ENCODE measurements at places on chromosomes 3 and 15.
A peak's percentile ranks its signal among the peaks of the same experiment; 100 is the strongest.

- DNase-seq, result no peak
Observed at GRCh38 chr3:151635905-151636304, 97.8 kb upstream of the AADACL2 start.

DNA sequence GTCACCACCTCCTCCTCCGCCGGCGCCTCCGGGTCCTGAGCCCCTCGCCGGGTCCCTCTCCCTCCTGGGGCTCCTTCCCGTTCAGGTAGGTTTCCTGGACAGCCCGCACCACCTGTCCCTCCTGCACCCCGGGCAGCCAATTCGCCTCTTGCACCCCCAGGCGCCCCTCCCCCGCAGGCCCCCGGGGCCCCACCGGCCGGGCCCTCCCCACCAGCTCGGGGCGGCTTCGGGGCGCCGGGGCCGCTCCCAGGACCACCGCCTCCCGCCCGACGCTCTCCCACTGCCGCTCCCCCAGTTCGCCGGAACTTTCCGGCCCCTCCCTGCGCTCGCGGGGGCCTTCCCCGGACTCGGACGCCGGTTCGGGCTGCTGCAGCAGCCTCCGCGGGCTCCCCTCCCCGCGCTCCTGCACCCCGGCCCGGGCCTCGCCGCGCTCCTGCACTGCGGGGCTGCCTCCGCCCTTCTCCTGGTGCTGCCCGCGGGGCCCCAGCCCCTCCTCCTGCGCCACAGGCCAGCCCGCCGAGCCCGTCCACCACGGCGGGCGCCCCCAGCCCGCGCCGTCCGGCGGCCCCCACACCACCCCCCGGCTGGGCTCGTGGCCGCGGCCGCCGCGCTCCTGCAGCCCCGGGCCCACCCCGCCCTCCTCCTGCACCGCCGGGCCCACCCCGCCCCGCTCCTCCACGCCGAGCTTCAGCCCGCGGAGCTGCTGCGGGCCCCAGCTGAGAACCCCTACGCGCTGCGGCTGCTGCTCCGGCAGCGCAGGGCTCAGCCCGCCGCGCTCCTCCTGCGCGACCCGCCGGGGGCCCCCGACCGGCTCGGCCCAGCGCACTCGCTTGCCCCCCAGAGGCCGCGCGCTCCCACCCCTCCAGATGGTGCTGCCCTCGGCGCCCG is 587 bp upstream of the TNK2 start:
- DNase-seq, result no peak

DNA sequence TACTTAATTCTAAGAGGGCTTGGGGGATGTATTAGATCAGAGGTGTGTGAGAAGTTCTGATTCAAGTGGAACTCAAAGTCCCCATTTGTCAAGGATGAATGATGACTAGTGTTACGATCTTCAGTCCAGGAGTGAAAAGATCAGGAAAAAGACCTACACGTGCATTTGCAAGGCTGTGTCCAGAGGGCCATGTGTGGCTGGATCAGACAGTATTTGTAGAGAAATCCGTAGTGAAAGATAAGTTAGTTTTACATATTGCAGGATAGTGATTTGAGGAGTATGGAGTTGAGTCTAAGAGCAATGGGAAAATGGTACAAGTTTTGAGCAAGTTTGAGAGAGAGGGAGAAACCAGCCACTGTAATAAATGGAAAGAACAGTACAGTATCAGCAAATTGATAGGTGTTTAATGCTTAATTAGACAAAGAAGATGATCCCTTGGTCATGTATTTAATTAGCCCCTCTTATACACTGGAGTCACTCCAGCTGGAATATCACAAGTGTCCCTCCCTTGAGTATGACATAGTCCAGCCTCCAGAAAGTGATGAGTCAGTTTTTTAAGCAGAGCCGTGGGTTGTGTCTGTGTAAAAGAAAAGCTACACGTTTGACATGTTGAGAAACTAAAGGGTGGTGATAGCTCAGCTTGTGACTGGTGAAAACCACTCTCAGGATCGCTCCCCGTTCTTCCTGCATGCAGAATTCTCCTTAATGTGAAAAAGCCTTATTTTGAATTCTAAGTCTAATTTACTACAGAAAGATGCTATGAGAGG is 348.8 kb downstream of the ROBO1 start:
- no peak for DNase-seq

- no peak for DNase-seq
Observed at GRCh38 chr3:158094235-158095110, 11.7 kb downstream of the SHOX2 start.

GRCh38 chr3:46662771-46663551 is 30.5 kb downstream of the ALS2CL start:
- peak; percentile 19 for DNase-seq

DNA sequence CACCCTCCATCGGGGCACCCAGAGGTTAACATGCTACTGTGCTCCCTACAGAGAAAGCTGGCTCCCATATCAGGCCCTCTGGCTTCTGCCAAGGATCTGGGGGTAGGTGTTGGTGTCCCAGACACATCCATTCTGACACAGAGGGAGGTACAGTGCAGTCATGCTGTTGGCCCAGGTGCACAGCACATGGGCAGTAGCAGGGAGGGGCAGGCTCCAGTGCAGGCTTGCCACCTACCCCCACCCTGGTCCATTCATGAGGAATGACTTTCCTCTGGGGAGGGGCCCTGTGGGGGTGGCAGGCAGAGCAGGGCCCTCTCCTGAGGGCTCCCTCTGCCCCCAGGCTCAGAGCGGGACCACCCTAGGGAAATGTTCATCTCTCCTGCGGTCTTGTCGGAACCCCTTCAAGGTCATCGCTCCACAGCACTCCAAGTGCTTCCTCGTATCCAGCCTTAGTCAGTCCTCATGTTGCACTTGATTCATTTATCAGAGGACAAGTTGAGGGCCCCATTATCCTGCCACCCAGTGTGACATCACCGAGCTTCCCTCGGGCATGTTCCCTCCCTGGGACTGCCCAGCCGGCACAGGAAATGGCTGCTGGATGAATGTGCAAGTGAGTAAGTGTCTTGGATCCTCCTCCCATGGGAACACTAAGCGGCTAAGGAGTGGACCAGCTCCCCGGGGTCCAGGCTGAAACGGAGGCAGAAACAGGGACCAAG is 10.0 kb downstream of the DUSP7 start:
- DNase-seq, result peak; percentile 95

DNA sequence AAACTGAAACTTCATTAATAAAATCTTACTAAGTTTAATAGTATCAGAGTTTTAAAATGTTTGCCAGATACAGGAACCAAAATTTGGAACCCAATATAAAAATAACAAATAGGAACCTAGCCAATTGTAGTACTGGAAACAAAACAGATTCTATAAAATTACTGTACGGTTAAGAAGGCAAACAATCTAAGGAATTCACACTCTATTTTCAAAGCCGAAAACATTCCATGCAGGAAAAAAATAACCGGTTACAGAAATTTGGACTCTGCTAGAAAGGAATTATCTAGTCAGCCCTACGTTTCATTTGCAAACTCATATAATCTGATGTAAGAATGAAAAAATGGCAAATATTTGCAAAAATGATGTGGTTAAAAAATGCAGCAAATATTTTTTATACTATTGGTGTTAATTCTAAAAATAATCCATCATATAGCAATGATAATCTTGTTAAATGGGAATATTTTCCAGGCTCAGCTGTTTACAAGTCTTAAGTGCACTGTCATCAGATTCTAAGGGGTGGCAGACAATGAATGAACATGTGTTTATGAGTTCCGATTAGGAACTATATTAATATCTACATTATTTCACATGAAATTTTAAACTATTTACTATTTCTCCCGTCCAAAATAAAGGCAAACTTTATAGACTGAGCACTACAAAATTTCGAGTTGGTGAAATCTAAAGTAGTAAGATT is 58.1 kb downstream of the DCBLD2 start:
- no peak for DNase-seq

DNA sequence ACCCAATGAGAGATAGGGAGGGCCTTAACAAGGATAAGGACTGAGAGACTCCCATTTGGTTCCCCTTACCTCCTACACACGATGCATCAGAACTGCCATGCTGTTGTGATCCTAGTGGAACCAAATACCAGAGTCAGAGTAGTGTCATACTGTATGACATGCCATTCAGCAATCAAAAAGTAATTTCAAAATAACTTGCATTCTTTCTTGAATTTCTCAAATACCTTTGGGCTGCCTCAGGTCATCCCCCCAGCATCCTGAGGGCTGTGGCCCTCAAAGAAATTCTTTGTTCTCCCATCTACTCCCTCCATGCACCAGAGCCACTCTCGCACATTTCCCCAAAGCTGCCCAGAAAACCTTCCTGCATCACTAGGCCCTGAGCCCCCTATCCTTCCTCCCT is 68.9 kb upstream of the PPP2R3A start:
- DNase-seq, result no peak

- no peak for DNase-seq
Observed at GRCh38 chr3:50840983-50841489, 166.3 kb downstream of the DOCK3 start.

GRCh38 chr15:57915827-57916531 is 149.5 kb downstream of the ALDH1A2 start:
- no peak for DNase-seq

DNA sequence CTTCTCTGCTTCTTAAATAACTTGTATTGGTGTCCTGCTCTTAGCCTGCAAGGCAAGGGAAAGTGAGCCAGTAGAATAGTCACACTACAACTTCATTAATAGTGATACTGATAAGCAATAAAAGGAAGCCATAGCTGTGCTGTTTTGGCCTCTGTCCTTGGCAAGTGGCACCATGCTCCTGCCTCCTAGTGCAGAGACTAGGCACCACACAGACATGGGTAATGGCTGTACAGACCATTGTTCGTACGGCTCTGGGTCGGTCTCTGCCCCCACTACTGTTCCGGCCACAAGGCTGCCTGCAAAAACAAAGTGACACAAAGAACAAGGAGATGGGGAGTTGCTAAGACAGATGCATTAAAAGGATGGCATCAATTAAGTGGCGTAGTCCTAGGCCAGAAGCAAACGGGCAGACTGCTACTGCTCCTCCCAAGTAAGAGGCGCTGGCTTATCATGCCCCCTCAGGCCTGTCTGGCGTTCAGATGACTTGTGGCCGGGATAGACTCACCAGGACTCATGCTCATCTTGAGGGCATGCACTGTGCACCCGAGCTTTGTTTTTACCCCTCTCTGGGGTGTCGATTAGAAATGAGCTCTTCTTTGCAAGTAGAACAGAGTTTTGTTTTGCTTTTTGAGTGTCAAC is 75.6 kb downstream of the TRAK1 start:
- no peak for DNase-seq

DNA sequence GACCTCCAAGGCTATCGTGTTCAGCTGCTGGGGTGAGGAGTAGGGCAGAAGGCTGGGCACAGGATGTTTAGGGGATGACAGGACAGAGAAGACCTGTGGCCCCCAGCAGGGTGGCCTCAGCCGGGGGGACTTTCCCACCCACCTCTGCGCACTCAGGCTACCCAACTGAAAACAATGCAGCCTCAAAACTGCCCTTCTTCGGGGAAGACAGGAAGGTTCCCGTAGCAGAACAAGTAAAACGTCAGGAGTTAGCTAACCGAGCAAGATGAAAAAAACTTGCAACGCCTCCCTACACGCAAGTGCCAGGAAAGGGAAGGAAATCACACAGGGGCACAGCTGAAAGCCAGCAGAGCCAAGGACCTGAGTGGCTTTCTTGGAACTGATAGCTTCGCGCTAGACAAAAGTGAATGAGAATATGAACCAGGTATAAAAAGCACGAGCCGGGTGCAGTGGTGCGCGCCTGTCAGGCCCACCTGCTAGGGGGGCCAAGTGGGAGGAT is 38.4 kb upstream of the FURIN start:
- DNase-seq, result no peak

GRCh38 chr3:133292296-133292695 is 107.6 kb upstream of the BFSP2 start:
- no peak for DNase-seq

DNA sequence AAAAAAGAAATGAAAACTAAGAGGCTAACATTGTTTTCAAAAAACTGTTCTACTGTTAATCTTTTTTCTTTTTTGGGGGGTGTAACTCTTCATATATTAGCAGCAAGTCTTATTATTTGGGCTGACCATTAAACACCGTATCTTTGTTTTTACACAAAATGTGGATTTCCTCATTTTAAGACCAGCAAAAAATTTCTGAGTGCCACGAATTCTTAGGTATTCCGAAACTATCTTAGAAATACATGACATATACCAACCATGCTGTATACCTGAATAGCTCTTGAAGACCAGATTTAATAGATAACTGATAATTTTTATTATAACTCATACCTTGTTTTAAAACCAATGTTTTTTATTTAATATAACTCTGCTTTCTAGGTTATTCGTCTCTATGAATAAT is 620 bp upstream of the TTC23 start:
- no peak for DNase-seq

GRCh38 chr3:1506090-1506489 is 413.3 kb downstream of the CNTN6 start:
- no peak for DNase-seq

GRCh38 chr3:183341545-183342288 is 86.7 kb downstream of the MCF2L2 start:
- DNase-seq, result no peak

GRCh38 chr3:182763896-182764295 is 29.4 kb upstream of the ATP11B start:
- no peak for DNase-seq

DNA sequence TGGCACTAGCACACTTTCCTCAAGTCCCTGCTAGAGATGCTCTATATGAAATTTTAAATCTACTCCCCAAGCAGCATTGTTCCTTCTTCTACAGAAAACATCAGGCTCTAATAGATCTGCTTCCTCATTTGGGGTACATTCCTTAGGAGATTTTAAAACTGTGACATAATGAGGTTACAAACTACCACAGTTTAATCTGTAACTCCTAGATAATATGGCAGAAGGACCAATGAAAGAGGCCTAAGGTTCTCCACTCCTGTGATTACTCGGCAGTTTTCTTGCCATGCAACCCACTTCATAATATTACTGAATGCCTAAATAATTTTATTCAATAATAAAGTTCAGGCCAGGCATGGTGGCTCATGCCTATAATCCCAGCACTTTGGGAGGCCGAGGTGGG is 16.1 kb downstream of the ZNF106 start:
- DNase-seq, result no peak

GRCh38 chr3:181955566-181955965 is 243.8 kb downstream of the SOX2 start:
- no peak for DNase-seq

All from BJ (cell line).